ENCODE measurements at places on chromosomes 6 and 20.

- DNase-seq, result no peak
Observed at GRCh38 chr6:4809999-4810918, 34.1 kb downstream of the CDYL start.

DNA sequence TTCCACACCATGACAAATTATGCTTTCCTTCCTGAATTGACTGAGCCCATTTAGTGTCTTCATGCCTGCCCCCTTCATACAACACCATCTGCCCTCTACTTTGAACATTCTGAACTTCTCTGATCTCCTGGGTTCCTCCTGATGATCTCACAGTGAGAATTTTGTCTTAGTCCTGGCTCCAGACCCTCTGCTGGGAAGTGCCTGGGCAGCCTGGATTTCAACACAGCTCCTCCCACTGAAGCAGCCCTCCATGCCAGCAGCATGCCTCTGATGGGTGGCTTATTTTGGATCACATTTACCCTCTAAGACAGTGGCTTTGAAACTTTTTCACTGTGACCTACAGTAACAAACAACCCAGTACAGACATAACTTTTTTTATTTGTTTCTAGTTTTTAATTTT is 41.5 kb downstream of the DSE start:
- DNase-seq, result no peak

DNA sequence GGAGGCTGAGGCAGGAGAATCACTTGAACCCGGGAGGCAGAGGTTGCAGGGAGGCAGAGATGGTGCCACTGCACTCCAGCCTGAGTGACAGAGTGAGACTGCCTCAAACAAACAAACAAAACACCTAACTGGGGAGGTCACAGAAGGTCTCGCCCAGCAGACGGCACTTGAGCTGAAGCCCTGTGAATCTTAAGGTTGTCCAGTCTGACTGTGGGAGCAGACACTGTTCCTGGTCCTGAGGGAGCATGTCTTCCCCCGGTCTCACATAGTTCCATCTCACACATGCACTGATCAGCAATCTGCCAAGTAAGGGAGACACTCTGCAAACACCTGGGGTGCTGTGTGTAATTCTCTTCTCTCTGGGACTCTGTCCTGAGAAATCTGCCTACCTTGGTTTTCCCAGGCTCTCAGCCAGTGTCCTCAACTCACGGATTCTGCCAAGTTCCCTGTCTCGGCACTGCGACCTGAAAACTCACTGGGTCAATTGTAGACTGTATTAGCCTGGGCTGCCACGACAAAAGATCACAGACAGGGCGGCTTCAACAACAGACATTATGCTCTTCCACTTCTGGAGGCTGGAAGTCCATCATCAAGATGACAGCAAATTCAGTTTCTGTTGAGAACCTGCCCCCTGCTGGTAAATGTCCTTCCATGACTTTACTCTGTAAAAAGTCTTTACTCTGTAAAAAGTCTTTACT is 94.3 kb downstream of the JPH2 start:
- DNase-seq, result peak; percentile 11

GRCh38 chr6:160510199-160510598 is 153.9 kb downstream of the LPA start:
- no peak for DNase-seq

DNA sequence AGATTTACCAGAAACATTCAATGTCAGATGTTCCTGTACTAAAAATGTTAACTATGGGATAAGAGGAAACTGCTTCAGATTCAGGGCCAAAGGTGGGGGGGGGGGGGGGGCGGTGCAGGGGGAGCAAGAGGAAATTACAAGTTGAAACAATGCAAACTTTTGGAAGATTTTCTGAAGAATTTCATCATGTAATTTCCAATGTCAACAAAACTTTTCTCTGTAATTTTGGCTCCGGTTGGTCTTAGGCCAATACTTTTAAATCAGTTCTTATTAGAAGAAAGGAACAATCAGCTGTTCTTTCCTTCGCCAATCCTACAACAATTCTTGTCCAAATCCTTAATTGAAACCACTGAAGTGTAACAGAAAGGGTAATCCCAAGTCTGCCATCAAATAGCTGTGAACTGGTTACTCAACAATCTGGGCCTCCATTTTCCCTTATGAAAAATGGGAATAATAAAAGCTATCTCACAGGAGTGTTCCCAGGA is 13.1 kb downstream of the UQCC1 start:
- DNase-seq, result no peak

- DNase-seq, result no peak
Observed at GRCh38 chr20:15252304-15252703, 914.9 kb upstream of the FLRT3 start.

DNA sequence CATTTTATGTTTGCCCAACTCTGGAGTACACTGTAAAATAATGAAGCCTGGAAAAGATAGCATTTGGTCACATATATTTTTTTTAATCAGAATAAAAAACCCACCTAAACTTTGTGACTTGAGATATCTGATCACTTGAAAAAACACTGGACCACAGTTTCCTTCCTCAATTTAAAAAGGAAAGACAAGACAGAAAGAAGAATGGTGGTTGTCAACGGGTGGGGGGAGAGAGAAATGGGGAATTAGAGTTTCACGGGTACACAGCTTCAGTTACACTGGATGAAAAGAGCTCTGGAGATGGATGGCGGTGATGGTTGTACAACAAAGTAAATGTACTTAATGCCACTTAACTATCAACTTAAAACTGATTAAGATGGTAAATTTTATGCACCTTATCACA is 14.7 kb upstream of the DST start:
- no peak for DNase-seq
